ENCODE measurements at places on chromosomes 7 and 10. TPM values are rescaled to one million over a fixed set of nuclear protein-coding genes. Genes with fewer than 3 reads are reported as not detected.

ZNF488 gene
- polyA plus RNA-seq, result 0.03 TPM

TAS2R3 gene
- polyA plus RNA-seq, result not detected

ADCK2 gene
- 6.8 TPM for polyA plus RNA-seq

HMX3 gene
- not detected for polyA plus RNA-seq

DNAJB9 gene
- polyA plus RNA-seq, result 8.4 TPM

NCAPG2 gene
- polyA plus RNA-seq, result 1.6 TPM

SGPL1 gene
- 8.7 TPM for polyA plus RNA-seq

ADAMTS14 gene
- 1.2 TPM for polyA plus RNA-seq

PPP1R3C gene
- polyA plus RNA-seq, result 13.7 TPM

ASB10 gene
- not detected for polyA plus RNA-seq

DPP6 gene
- polyA plus RNA-seq, result 8.0 TPM

HKDC1 gene
- polyA plus RNA-seq, result 0.04 TPM

SEPHS1 gene
- polyA plus RNA-seq, result 91.1 TPM

LRIT1 gene
- polyA plus RNA-seq, result not detected

GIMAP7 gene
- polyA plus RNA-seq, result 17.6 TPM

RHEB gene
- polyA plus RNA-seq, result 309 TPM

Data from adrenal gland (tissue), 19 donors.